ENCODE measurements at places on chromosomes 2 and 18.
A peak's percentile ranks its signal among the peaks of the same experiment; 100 is the strongest.

DNA sequence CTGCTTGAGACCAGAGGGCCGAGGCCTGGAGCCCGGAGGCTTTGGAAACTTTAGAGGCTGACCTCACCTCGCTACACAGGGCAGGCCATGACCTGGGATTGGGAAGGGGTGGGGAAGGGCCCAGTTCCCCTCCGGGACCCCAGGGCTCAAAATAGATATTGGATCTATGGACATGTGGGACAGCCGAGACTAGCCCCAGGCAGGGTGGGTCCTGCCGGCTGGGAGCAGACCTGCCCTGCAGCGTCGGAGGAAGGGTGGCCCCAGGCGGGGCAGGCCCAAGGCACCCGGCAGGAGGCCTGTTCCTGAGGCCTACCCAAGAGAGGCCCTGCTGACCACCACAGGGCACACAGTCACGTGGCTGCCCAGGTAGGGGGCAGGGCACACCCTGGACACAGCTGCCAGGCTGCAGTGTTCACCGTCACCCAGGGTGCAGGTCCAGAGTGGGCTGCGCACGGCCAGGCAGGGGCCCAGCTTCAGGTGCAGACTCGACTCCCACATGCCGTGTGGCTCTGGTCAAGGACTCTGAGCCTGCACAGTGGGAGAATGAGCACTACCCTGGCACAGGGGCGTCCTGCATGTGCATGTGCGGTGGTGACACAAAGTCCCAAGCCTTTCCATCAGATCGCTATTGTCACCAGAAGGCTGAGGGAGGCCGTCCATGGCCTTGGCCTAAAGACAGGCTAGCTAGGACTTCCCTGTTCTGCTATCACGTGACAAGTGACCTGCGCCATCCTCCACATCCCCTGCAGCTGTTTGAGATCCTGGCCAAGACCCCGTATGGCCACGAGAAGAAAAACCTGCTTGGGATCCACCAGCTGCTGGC, 13.2 kb downstream of the ANO7 start:
- H3K36me3 ChIP-seq, result no peaks in the 10 kb centered on the region
- DNase-seq, result no peak
- no peaks in the 10 kb centered on the region for H3K27me3 ChIP-seq
- H3K4me1 ChIP-seq, result no peaks in the 10 kb centered on the region

- H3K27me3 ChIP-seq, result no peaks in the 10 kb centered on the region
- H3K4me3 ChIP-seq, result no peak overlapping the region
- no peak overlapping the region for H3K27ac ChIP-seq
- no peaks in the 10 kb centered on the region for H3K36me3 ChIP-seq
- DNase-seq, result no peak
- no peaks in the 10 kb centered on the region for H3K4me1 ChIP-seq
Measured at GRCh38 chr18:24629921-24630320, 169.5 kb downstream of the HRH4 start.

DNA sequence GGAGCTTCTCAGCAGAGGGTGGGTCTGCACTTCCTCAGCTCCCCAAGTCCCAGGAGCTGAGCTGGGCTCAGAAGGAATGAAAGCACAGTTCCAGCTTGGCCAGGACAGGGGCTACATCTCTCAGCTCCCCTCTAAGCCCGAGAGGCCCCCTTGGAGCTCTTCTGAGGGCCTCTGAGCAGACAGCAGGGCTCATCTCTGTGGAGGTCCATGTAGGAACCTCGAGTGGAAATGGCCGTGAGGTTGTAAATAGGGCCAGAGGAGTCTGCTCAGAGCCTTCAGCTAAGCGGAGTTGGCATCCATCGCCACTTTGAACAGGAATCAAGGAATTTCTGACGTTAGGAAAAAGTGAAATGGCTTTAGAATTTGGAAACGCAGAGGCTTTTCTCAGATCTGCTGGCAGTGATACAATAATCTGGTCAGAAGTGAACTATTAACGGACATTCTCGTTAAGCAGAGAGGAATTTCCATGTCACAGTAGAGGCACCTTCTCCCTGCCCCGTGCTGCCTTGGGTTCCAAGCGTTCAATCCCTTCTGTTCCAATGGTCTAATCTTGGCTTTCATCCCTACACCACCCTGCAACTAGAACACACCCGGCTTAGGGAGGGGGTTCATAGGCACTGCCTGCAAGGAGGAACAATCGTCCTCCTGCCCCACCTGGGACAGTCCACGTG, 213.9 kb downstream of the NDUFA10 start:
- DNase-seq, result no peak
- no peaks in the 10 kb centered on the region for H3K36me3 ChIP-seq
- no peak overlapping the region for H3K27ac ChIP-seq
- H3K4me3 ChIP-seq, result no peak overlapping the region
- H3K4me1 ChIP-seq, result no peaks in the 10 kb centered on the region

DNA sequence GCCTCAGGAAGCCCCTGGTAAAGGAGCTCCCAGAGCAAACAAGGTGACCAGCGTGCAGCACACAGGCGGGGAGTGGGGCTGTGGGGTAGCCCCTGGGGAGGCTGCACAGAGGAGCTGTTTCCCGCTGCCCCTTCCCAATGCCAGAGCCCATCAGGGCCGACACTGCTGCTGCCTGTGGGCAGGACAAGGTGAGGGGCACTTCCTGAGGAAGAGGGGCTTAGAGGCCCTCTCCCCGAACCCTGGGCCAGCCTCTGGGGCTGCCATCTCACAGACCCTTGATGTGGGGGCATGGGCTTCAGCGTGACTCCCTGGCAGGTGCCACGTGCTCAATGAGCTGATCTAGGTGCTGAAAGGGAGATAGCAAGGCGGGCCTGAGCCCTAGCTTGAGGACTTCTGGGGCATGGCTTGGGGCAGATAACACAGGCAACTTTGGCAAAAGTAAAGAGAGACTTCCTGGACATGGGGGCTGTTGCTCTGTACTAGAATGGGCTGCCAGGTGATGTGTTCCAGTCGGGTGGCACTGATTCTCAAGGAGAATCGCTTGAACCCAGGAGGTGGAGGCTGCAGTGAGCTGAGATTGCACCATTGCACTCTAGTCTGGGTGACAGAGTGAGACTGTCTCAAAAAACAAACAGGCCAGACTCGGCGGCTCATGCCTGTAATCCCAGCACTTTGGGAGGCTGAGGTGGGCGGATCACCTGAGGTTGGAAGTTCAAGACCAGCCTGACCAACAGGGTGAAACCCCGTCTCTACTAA, 9.9 kb upstream of the KLF11 start:
- peaks cover 80% of the 10 kb centered on the region for H3K4me1 ChIP-seq
- peak overlapping the region; percentile 51 for H3K27ac ChIP-seq
- no peak for DNase-seq
- no peaks in the 10 kb centered on the region for H3K27me3 ChIP-seq

Measured in K562 (cell line).